Stimulated activated CD8-positive, alpha-beta memory T cell treated with anti-CD3 and anti-CD28 coated beads, Interleukin-2, amount 100 ng/mL, for 1 hour (primary cell): ENCODE measurements at places on chromosomes 7 and 10.

GRCh38 chr7:95737828-95738505, 34.4 kb upstream of the DYNC1I1 start:
- no peak for DNase-seq

DNA sequence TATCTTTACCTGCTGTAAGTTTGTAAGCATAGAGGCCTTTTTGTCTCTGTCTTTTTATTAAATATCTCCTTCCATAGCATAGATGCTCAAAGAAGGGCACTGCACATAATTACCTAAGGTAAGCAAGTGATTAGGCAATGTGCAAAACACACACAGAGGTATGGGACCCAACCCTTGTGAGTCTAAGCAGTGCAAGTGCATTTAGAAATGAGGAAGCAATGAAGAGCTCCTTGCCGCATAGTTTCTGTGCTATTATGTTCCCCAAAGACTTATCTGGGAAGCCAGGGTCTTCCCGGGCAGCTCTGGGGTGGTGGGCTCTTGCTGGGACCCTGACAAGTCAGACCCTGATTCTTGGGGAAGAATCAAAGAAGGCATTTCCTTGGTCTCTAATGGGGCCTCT, 13.5 kb upstream of the MGAM2 start:
- no peak for DNase-seq

DNA sequence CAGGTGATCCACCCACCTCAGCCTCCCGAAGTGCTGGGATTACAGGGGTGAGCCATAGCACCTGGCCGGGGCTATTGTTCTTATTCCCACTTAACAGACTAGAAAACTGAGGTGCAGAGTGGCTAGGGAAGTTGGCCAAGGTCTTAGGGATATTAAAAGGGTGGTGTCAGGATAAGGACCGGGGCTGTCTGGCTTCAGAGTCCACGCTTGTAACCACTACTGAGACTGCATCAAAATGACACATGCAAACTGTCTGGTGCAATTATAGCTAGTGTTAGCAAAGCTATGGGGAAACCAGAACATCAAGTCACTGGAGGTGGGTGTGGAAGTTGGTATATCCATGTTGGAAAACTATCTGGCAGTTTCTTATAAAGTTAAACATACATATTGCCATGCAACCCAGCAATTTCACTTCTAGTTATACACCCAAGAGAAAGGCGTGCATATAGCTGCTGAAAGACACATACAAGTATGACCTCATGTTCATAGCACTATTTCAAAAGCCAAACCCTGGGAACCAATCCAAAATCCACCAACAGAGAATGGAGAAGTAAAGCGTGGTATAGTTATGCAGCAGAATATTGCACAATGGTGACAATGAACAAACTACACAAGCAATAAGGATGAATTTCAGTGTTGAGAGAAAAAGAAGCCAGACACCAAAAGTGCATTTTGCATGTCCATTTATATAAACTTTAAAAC, 33.9 kb upstream of the EEPD1 start:
- DNase-seq: no peak

DNA sequence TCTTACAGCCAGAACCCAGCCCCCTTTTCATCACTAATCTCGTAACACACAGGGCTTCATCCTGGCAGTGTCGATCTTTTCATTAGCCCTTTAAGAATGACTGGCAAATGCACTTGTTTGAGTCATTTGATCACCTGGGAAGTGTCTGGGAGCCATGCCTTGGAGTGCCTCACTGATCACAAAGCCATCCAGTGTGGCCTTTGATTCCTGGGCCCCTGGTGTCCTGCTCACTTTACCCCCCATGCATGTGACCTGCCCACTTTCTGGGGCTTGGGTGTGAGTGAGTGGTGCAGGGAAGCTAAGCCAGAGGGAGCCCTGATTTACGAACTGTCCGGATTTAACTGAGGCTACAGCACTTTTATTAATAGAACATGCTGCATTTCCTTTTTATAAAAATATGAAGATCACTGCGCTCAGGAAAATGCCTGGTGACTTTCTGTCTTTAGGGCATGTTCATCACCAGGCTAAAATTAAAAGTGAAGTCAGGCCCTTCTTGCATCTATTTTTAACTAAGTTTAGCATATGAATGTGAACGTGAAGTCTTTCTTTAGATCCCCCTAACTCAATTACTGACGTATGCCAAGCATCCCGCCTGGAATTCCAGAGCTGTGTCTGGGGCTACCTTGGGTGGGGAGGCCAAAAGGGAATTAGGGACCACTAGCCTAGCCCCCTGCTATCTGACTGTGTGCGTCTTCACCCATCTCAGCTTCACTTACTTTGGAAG, 23.6 kb downstream of the RBM20 start:
- DNase-seq: no peak

- DNase-seq: no peak
These were observed 11.9 kb downstream of the TSPAN14 start for GRCh38 chr10:80465839-80466590.

DNA sequence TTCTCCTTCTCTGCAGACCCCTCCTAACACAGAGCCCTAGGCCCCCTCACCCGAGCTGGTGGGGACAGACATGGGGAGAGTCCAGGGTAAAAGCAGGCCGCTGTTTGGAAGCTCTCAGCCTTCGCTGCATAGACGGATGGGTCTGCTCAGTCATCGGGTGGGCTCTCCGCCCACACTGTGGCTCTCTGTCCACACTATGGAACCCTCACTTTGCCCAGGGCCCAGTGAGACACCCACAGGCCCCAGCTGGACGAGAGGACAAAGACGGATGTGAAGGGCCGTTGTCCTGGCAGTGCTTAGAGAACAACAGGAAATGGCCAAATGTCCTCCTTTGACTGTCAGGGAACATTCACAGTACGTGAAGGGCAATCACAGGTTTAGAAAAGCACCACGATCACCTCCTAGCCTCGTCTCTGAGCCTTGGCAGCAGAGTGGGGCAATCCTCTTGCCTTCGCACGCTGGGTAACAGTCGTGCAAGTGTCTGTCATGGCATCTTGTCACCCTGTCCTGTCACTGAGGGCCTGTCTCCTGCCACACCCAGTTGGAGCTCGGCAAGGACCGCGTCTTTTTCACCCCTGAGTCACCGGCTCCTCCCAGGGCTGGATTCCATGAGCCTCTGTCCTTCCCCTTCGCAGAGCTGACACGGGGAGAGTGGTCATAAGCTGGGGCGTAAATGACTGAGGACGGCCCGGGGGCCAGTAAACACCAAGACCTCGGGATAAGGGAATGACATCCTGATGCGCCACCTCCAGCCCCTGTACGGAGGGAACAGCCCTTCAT, 80.6 kb downstream of the PRKAG2 start:
- DNase-seq: no peak

DNA sequence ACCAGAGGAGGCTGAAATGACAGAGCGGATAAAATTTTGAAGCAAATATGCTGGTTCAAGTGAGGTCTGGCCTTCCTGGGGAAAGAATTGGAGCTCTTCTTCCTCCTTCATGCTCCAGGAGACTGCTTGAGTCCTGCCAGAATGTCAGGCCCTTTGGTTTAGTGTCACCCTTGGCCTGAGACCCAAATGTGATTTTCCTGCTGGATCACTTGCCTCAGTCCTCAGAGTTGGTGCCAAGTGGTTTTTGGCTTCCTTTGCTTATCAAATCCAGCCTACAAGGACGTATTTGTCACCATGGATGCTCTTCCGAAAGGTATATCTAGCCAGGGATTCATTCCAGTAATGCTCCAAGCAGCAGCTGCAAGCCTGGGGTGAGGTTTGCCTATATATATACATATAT, 118.4 kb downstream of the PLPP4 start:
- DNase-seq: no peak

DNA sequence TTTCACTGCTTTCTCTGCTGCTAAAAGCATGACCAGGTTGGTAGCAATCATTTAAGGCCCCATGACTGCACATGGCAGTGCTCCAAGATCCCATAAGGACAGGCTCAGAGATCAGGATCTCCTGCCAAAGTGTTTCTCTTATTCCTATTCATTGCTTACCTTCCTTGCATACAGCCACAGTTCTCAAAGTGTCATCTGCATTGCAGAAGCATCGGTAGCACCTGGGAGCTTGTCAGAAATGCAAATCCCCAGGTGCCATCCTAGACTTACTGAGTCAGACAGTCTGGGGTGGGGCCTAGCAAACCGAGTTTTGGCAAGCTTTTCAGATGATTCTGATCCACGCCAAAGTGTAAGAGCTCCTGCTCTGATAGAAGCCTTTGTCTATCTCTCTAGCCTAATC, 489.0 kb upstream of the AUTS2 start:
- no peak for DNase-seq

DNA sequence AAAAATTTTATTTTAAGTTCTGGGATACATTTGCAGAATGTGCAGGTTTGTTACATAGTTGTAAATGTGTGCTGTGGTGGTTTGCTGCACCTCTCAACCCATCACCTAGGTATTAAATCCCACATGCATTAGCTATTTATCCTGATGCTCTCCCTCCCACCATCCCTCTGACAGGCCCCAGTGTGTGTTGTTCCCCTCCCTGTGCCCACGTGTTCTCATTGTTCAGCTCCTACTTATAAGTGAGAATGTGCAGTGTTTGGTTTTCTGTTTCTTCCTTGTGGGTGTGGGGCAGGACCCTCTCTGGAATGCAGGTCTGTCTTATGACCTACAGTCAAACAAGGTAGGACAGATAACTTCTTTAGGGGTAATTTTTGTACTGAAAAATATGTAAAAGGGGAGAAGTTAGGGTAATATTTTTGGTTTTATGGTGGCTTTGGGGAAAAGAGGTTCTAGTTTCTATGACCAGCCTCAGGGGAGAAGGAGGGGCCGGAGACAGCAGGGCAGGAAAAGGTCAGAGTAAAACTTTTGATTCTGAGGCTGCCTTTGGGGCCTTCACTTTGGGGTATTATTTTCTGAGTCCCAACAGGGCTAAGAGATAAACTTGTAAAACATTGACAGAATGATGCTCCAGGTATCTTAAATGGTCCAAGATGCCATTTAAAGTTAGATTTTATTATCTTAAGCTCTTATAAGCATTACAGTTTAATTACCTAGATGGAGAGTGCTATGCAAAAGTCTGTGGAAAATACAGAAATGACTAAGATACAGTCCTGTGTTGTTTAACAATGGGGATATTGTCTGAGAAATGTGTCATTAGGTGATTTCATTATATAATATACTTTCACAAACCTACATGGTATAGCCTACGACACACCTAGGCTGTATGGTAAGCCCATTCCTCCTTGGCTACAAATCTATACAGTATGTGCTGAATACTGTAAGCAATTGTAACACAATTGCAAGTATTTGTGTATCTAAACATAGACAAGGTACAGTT, 354.8 kb downstream of the ABCA13 start:
- no peak for DNase-seq

DNA sequence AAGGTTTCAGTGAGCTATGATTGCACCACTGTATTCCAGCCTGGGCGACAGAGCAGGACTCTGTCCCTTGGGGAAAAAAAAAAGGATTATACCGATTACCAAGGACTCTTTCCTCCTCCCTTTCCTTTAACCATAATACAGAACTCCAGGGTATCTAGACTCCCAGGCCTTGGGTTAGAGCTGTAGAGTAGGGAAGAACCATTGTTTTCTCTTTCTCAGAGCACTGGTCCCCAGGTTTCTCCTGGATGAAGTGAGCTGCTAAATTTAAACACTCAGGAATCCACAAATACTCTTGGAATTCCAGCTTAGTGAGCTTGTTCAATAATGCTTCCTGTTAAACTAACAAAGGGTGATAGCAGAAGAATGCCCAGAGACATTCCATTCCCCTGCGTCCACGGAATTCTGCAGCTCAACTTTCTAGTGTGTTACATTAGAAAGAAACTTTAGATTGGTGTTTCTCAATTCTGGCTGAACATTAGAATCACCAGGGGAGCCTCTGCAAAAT, 14.6 kb upstream of the RPEL1 start:
- DNase-seq: no peak

GRCh38 chr10:4770801-4771553, 55.0 kb upstream of the AKR1E2 start:
- no peak for DNase-seq
